A549 treated with Mapracorat at 1 μM for 4 hours (cell line): ENCODE measurements at places on chromosomes 7 and 10. TPM values are rescaled to one million over a fixed set of nuclear protein-coding genes. Genes with fewer than 3 reads are reported as not detected.

BICC1 gene
- total RNA-seq = 16.5 to 19.6 TPM (median 18.9 TPM) in 5 replicates

UNCX gene
- 0.07 to 0.08 TPM in 2 of 5 replicates, not detected in the others for total RNA-seq

GPR85 gene
- total RNA-seq = not detected in 5 replicates

CDH23 gene
- 1.9 to 2.7 TPM (median 2.5 TPM) in 5 replicates for total RNA-seq

CEP55 gene
- total RNA-seq = 57.5 to 72.2 TPM (median 65.1 TPM) in 5 replicates

FGFBP3 gene
- total RNA-seq = 2.2 to 3.1 TPM (median 2.4 TPM) in 5 replicates

ASCC1 gene
- total RNA-seq = 32.4 to 46.9 TPM (median 38.4 TPM) in 5 replicates

PAX4 gene
- total RNA-seq = not detected in 5 replicates

ABCB4 gene
- 0.06 TPM in 1 of 5 replicates, not detected in the others for total RNA-seq

SEMA3D gene
- total RNA-seq = 0.08 to 0.10 TPM in 2 of 5 replicates, not detected in the others

HOXA10 gene
- total RNA-seq = 6.8 to 7.8 TPM (median 7.7 TPM) in 5 replicates

ASB13 gene
- 19.3 to 25.7 TPM (median 23.5 TPM) in 5 replicates for total RNA-seq

SH3PXD2A gene
- total RNA-seq = 0.80 to 1.6 TPM (median 1.3 TPM) in 5 replicates

CYP26C1 gene
- total RNA-seq = 0.07 TPM in 1 of 5 replicates, not detected in the others

PCLO gene
- 0.56 to 1.3 TPM (median 1.1 TPM) in 5 replicates for total RNA-seq

HTR5A gene
- total RNA-seq = not detected in 5 replicates

PDGFA gene
- total RNA-seq = 28.5 to 33.9 TPM (median 31.6 TPM) in 5 replicates

ACTL6B gene
- total RNA-seq = not detected in 5 replicates

TMEM213 gene
- not detected in 5 replicates for total RNA-seq

LRGUK gene
- total RNA-seq = 0.18 to 0.37 TPM (median 0.26 TPM) in 5 replicates

GIMAP4 gene
- not detected in 5 replicates for total RNA-seq

HABP2 gene
- total RNA-seq = 0.04 to 0.13 TPM (median 0.09 TPM) in 4 of 5 replicates, not detected in the other

MKX gene
- total RNA-seq = not detected in 5 replicates

VOPP1 gene
- 82.9 to 96.1 TPM (median 91.9 TPM) in 5 replicates for total RNA-seq

MSS51 gene
- total RNA-seq = 0.36 to 0.80 TPM (median 0.38 TPM) in 5 replicates

PON2 gene
- total RNA-seq = 330 to 385 TPM (median 371 TPM) in 5 replicates

ENTPD1 gene
- total RNA-seq = 0.15 TPM in 1 of 5 replicates, not detected in the others

TAS2R3 gene
- total RNA-seq = not detected in 5 replicates

PODXL gene
- 30.7 to 45.6 TPM (median 39.2 TPM) in 5 replicates for total RNA-seq

TMEM225B gene
- 0.38 to 1.2 TPM (median 0.84 TPM) in 5 replicates for total RNA-seq

NCF1 gene
- total RNA-seq = 0.13 to 0.26 TPM (median 0.23 TPM) in 4 of 5 replicates, not detected in the other
